ENCODE measurements at places on chromosomes 7 and 10. TPM values are rescaled to one million over a fixed set of nuclear protein-coding genes. Genes with fewer than 3 reads are reported as not detected.

DNA sequence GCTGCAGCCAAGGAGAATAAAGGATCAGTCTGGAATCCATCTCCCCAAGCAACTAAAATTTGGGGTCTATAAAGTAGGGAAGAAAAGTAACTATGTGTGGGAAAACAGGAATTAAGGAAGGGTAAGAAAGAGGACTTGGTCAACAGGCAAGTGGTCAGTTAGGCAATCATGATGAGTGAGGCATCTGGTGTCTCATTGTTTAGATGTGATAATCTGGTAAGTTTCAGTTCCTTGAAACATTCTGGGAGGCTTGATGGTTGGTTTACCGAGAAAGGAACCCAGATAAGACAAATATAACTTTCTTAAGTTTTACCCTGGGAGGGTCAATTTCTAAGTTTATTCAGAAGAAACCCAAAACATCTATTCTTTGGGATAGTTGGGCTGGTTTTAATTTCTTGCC, 22.3 kb downstream of the HYAL4 start:
- DNase-seq, result no peak

- no peak for DNase-seq
These were observed 33.4 kb downstream of the OGDH start for GRCh38 chr7:44639671-44640321.

DNA sequence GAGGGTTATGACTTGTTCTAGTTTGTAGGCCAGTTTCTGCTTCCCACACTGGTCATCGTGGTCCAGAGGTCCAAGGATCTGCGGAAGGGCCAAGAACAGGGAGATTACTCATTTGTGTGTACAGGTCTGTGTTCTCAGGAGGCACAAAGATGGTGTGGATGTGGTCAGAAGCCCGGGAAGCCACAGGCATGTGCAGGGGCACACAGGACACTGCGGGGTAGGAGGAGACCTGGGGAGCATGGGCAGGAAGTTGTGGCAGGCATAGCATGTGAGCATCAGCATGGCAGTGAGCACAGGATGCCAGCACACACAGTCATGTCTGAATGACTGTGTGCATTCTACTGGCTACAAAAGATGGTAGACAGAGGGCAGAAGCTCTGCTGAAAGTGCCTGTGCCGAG, 445.8 kb downstream of the PLXNA4 start:
- DNase-seq, result no peak

DNA sequence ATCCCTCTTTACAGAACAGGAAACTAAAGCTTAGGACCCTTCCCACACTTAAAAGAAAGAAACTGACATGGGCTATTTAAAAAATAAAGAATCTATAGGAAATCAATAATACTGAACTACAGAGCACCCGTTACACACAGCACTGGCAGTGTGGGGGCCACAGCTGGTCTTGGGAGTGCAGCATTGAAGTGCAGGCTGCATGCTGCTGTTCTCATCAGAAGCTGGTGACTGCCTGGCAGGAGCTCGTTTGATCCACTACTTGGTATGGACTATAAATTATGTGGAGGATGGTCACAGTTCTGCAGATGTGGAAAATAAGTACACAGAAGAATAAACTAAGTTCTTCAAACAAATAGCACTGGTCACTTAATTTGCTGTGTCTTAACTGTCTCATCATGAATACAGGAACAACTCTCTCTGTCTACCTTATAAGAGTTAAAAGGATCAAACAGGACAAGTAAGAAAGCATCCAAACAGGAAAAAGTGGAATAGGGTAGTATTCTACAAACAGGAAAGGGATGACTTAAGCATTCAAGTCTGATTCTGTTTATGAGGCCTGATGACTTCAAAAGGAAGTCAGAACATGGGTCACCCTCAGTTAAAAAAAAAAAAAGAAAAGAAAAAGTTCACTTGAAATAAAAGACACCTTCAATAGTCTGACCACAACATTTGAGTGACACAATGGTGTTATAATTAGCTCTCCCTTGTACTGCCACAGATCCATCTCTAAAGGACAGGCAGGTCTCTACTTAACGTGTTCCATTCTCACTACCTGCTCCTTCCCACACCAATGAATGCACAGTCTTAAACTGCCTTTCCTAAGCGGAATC, 21.0 kb downstream of the DOCK4 start:
- no peak for DNase-seq

DNA sequence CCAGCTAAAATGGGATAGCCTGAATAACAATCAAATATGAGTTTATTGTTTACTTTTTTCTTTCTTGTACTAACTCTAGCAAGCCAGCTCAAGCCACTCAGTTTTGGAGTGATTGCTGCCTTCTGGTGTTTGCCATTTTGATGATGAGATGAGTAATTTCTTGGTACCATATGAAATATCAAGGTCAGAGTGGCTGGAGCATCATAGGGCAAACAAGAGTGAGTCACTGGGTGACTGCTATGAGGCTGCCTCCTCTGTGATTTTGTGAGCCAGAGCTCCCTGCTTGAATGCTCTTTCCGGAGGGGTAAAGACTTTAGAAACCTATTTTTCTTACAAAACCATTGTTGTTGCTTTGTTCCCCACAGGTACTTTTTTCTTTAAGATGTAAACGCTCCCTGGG, 295.6 kb downstream of the PRKG1 start:
- no peak for DNase-seq

- DNase-seq, result no peak
These were observed 6.5 kb downstream of the MNX1 start for GRCh38 chr7:157003756-157004520.

GRCh38 chr7:102190776-102191350, 95.8 kb upstream of the SH2B2 start:
- no peak for DNase-seq

GRCh38 chr7:74104702-74105101, 21.1 kb downstream of the LIMK1 start:
- DNase-seq, result no peak

- DNase-seq, result no peak
These were observed 163.2 kb upstream of the SHH start for GRCh38 chr7:155975490-155975889.

- no peak for DNase-seq
These were observed 195.2 kb downstream of the NXPH1 start for GRCh38 chr7:8628656-8629055.

DNA sequence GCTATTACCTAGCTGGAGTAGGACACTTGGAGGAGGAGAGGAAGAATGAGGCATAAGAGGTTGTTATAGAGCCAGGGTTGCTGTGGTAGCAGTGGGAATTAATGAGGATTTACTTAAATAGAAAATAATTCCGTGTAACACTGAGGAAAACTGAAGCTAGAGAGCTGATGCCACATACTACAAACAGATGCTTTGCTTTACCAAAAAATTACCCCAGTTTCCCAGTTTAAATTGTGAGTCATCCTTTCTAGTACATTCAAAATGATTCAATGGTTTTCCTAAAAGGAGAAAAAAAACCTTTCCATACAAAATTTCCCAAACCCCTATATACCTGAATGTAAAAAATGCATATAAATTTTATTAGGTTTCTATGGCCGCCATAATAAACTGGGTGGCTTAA, 58.3 kb downstream of the ZNF518A start:
- DNase-seq, result no peak

DNA sequence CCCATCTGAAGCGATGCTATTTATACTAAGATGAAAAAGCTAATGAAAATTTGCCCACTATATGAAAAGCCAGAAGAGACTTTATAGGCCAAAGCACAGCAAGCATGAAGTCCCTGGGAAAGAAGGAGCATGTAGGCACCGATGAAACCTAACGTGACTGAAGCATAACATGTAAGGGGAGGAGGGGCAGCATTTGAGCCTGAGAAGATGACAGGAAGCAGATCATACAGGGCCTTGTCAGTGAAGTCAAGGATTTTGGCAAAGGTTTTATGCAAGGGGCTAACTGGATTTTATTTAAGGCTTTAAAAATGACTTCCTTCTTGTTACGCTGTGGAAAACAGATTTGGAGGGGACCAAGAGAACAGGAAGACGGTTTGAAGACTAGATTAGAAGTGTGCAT, 744.0 kb downstream of the PHTF2 start:
- DNase-seq, result no peak

DNA sequence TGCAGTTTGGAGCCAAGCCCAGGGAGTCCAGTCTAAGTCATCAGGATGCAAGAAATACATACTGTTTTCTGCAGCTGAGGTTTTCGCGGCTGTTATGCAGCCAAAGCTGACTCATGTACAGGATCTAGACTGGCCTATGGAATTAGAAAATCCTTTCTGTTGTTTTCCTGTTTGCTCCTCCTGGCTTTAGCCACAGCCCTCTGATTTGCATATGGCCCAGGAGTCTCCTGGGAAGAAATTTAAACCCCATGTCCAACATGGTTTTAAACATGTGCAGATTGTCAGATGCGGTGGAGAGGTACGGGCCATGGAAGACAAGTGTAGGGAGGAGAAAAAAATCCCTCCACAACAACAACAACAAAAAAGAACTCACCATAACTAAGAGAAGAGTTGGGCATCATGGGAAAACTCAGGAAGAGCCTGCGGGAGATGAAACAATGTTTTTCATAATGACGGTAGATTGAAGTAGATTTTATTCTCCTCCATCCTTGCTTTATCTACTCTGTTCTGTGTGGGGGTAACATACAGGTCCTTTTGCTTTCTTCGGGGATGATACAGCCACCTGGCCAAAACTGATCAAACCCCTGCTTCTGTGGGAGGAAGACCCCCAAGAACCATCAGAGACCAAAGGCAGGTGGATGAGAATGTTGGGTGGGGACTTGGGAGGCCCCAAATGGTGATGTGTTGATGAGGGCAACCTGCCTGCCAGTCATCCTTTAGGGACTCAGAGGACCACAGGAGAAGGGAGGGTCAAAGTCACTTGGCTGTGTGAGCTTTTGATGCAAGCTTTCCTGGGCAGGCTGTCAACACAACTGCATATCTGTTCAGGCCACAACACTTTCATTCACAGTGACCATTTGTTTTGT, 29.8 kb upstream of the GNA12 start:
- DNase-seq, result no peak

DNA sequence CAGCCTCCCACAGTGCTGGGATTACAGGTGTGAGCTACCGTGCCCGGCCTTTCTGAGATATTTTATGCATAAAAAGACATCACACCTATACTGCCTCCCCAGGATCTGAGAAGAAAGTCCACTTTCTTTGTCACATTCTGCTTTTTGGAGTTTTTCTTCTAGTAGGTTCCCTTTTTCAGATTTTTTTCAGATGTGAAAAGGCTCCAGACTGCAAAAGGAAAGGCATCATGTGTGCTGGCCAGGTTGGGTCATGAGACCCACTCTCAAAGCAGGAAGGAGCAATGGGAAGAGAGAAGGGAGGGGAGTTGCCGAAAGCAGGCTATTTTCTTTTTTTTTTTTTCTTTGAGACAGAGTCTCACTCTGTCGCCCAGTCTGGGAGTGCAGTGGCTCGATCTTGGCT, 10.8 kb downstream of the BLVRA start:
- no peak for DNase-seq

- no peak for DNase-seq
These were observed 92.8 kb downstream of the MCU start for GRCh38 chr10:72784551-72785351.

GRCh38 chr7:129786825-129787563, 165.8 kb downstream of the UBE2H start:
- no peak for DNase-seq

DNA sequence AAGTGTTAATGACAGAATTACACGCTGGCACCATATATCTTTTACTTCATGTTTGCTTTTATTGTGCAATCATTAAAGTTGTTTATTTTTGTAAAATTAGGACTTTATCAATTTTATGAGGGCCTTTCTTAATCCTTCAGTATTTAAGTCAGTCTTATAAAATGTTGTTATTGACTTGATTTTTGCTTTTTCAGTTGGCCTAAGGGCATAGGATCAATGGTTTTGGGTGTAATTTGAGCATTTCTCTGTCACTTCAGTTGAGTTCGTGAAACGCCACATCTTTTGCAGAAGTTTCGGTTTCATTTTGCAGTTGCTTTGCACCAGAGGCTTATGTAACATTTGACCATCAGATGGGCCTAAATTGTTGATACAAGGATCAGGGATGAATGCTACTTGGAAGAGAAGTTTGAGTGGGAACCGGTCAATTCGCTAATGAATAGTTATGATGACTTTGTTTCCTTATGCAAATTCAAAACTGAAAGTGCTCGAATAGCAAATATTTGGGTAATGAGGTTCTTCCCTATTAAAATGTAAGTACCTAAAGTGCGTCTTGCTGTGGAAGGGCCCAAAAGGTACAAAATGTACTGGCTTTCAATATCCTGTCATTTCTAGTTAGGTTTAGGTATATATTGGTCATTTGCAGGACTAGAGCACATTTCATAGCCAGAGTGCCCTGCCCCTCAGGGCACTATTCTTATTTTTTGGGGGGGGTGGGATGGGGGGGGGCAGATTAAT, 340.9 kb downstream of the LRMDA start:
- DNase-seq, result peak; percentile 68

DNA sequence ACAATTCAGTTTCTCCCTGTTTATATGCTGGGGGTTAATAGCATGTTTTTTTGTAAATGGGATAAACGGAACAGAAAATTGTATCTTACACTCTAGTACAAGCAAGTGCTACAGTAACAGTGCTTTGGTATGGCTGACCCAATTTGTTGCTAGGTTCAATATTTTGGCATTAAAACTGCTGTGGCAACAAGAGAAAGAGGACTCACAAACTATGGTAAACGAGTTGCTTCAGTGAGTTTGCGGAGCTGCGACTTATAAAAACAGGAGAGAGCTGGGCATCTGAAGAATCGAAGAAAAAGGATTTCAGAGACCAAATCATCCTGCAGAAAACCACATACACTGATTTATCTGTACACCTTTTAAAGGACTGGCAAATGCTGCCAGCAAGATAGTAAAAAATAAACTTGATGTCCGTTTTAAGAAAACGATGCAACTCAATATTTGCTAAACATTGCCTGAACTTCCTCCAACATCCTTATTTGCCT, 2.2 kb downstream of the GLUD1 start:
- no peak for DNase-seq

The PGAM2 gene
- total RNA-seq, result 1.1 TPM

The GPNMB gene
- not detected for total RNA-seq

The PNLIPRP3 gene
- total RNA-seq, result not detected

The CCDC7 gene
- 73.6 TPM for total RNA-seq

The CDC14C gene
- not detected for total RNA-seq

The ZPBP gene
- total RNA-seq, result not detected

The WDFY4 gene
- total RNA-seq, result 0.57 TPM

The PON3 gene
- total RNA-seq, result not detected

The PDZD7 gene
- 3.5 TPM for total RNA-seq

The TDRD1 gene
- total RNA-seq, result not detected

The CHN2 gene
- total RNA-seq, result 1.7 TPM

The NXPH1 gene
- total RNA-seq, result not detected

The TMEM139 gene
- 0.91 TPM for total RNA-seq

Measured in CD4-positive, CD25-positive, alpha-beta regulatory T cell (primary cell).